ENCODE measurements at places on chromosomes 2 and 18. TPM values are rescaled to one million over a fixed set of nuclear protein-coding genes. Genes with fewer than 3 reads are reported as not detected.

Gene REG1B
- polyA plus RNA-seq = 0.68 TPM

GRCh38 chr2:938181-939005, 12.3 kb upstream of the SNTG2 start:
- no peak overlapping the region for H3K27ac ChIP-seq
- no peaks in the 10 kb centered on the region for H3K36me3 ChIP-seq
- DNase-seq = no peak
- H3K27me3 ChIP-seq = no peaks in the 10 kb centered on the region
- H3K4me3 ChIP-seq = no peak overlapping the region

DNA sequence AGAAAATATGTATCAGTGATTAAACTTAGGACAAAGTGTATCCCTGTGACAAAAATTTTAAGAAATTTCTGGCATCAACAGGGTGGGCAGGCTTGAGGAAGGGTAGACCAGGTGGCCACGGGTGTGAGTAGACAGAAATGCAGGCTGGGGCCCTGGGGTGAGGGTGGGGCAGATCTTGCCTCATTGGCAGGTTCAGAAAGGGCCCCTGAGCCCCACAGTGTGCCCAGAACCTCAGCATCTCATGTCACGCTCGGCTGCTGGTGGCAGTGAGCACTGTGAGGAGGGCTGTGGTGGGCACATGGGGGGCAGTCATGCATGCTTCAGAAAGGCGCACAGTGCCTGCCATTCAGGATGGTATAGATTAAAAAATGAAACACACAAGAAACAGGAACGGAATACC, 7.6 kb upstream of the ASB18 start:
- H3K4me1 ChIP-seq = no peaks in the 10 kb centered on the region
- H3K27ac ChIP-seq = no peak overlapping the region
- no peak overlapping the region for H3K4me3 ChIP-seq
- no peaks in the 10 kb centered on the region for H3K36me3 ChIP-seq

Gene CHRNG
- polyA plus RNA-seq = 0.48 TPM

All from thymus (tissue), 14 donors.